Upper lobe of left lung (tissue), 6 donors: ENCODE measurements at places on chromosomes 6 and 20. TPM values are rescaled to one million over a fixed set of nuclear protein-coding genes. Genes with fewer than 3 reads are reported as not detected.

The TAB2 gene
- total RNA-seq, result 46.5 TPM

The DEFB129 gene
- total RNA-seq, result not detected

The DIDO1 gene
- total RNA-seq, result 62.3 TPM

The EEF1A2 gene
- not detected for total RNA-seq

The FAM184A gene
- 75.4 TPM for total RNA-seq

DNA sequence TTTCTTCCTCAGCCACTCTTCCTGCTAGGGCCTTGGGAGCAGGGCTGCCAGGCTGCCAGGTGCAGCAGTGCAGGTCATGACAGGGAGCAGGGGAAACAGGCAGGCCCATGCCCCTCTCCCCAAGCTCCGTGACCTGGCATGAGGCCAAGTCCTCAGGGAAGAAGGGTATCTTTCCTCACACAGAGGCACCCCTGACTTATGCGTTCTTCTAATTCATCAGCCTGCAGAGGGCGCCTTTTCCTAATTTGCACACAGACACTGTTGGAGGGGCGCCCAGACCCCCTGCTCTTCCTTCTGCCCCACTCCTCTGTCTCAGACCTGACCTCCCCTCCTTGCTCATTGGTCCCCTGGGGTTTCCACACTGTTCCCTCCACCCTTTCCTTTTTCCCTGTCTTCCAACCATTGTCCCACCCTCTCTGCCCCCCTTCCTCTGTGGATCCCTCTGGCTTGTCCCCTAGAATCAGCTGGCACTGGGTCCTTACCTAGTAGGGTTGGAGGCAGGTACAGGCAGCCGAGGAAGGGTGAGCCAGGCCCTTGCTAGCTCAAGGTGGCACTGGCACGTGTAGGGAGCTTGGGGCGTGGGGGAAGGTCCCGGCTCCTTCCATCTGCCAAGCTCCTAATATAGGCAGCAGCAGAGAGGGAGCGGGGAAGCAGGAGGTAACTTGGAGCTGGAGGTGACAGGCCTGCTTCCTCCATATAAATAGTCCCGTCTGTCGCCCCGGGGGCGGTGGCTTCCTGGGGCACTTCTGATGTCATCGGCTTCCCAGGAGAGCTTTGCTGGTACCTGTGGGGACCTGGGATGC, 154.9 kb upstream of the MLN start:
- no peak for DNase-seq
- H3K4me1 ChIP-seq, result no peaks in the 10 kb centered on the region
- no peaks in the 10 kb centered on the region for H3K27me3 ChIP-seq
- H3K36me3 ChIP-seq, result no peaks in the 10 kb centered on the region

GRCh38 chr20:35698298-35699126, 640 bp downstream of the NFS1 start:
- peak overlapping the region; percentile 86 for H3K27ac ChIP-seq
- peak; percentile 26 for DNase-seq
- H3K27me3 ChIP-seq, result no peaks in the 10 kb centered on the region
- H3K36me3 ChIP-seq, result peaks cover 15% of the 10 kb centered on the region
- H3K4me3 ChIP-seq, result peak overlapping the region; percentile 61

GRCh38 chr6:127966616-127967015, 65.8 kb upstream of the THEMIS start:
- H3K27me3 ChIP-seq, result no peaks in the 10 kb centered on the region
- H3K4me1 ChIP-seq, result no peaks in the 10 kb centered on the region
- H3K4me3 ChIP-seq, result no peak overlapping the region
- no peak for DNase-seq
- no peak overlapping the region for H3K27ac ChIP-seq

- no peak for DNase-seq
- H3K27ac ChIP-seq, result no peak overlapping the region
These were observed 51.2 kb downstream of the VAPB start for GRCh38 chr20:58440021-58440767.

DNA sequence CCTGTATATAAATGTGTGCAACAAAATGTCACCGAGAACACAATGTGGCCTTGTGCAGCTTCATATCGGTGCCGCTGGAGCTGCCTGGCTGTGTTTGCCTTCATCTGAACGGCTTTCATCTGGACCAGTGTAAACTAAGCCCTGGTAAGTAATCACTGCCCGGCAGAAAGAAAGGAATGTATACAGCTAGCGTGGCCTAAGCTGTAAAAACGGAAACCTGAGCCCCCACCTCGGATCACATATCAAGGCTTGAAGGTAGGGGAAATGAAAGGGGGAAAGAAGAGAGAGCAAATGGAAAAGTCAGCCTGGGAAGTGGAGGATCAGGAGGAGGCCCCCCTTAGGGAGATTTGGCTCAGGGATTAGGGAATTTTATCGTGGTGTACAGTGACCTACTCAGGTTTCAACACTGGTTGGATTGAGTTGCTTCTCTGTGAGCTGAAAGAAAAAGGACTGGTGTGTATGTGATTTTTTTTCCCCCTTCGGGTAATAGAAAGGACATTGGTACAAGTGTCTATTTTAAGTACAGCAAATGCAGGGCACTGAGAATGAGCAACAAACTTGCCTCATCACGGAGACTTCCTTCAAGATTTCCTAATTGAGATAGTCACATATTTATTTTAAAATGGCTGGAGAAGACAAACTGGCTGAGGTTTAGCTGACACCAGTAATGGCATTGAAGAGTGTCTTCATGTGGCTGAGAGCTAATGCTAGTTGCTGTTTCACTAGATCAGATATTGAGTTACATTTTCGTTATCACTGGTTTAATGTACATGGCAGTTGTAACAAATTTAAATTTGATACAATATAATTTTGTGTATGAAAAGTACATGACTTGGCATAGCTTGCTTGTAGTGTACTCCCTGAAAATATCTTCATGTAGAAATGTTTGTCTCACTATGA, 3.5 kb downstream of the SOBP start:
- no peak overlapping the region for H3K4me3 ChIP-seq
- peaks cover 80% of the 10 kb centered on the region for H3K4me1 ChIP-seq
- no peak overlapping the region for H3K27ac ChIP-seq
- no peaks in the 10 kb centered on the region for H3K36me3 ChIP-seq
- H3K27me3 ChIP-seq, result no peaks in the 10 kb centered on the region
- no peak for DNase-seq

DNA sequence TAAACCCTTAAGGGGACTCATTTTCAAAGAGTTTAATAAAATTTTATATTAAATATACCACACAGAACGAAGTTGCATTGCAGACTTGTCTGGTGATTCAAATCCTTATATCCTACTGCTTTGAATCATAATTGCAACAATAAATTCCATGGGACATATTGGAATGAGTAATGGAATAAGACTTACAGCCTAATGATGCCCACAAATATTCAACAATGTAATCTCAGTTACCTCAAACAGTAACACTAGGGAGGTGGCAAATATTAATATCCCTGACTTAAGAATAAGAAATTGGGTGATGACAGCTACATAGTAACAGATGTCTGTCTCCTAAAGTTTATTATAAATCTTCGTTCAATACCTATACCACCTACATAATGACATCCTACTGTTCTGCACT, 52.6 kb downstream of the BMP5 start:
- H3K27ac ChIP-seq, result no peak overlapping the region
- H3K4me1 ChIP-seq, result no peaks in the 10 kb centered on the region
- no peaks in the 10 kb centered on the region for H3K36me3 ChIP-seq
- H3K4me3 ChIP-seq, result no peak overlapping the region
- DNase-seq, result no peak
- no peaks in the 10 kb centered on the region for H3K27me3 ChIP-seq

GRCh38 chr20:47350181-47350550, 6.3 kb downstream of the ZMYND8 start:
- no peak for DNase-seq
- H3K27ac ChIP-seq, result peak overlapping the region; percentile 100
- H3K4me3 ChIP-seq, result no peak overlapping the region
- no peaks in the 10 kb centered on the region for H3K27me3 ChIP-seq
- peaks cover 76% of the 10 kb centered on the region for H3K4me1 ChIP-seq
- peaks cover 5% of the 10 kb centered on the region for H3K36me3 ChIP-seq

DNA sequence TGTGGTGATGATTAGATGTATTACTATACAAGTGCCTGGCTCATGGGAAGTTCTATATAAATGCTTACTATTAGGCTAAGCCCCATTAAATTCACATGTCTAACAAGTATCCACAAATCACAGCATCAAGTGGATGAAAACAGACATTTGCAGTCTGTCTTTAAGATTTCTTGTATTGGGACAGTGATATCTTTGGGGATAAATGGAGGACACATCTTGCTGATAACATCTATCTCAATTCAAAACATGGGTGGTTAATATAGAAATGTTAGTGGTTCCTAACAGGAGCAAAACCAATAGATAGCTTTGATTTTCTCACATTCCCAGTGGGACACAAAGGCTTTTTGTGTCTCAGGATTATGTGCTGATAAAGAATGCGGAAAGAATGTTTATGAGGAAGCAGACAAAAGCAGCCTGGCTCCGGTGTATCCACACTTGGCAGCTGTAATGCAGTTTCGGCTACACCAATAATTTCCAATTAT, 29.3 kb downstream of the PTPRK start:
- no peak for DNase-seq
- H3K36me3 ChIP-seq, result no peaks in the 10 kb centered on the region
- H3K4me3 ChIP-seq, result peak overlapping the region; percentile 37
- H3K27me3 ChIP-seq, result no peaks in the 10 kb centered on the region

- no peaks in the 10 kb centered on the region for H3K27me3 ChIP-seq
- H3K4me3 ChIP-seq, result no peak overlapping the region
- peaks cover 26% of the 10 kb centered on the region for H3K36me3 ChIP-seq
- DNase-seq, result no peak
These were observed 45.3 kb downstream of the IGF2R start for GRCh38 chr6:160013987-160014868.

DNA sequence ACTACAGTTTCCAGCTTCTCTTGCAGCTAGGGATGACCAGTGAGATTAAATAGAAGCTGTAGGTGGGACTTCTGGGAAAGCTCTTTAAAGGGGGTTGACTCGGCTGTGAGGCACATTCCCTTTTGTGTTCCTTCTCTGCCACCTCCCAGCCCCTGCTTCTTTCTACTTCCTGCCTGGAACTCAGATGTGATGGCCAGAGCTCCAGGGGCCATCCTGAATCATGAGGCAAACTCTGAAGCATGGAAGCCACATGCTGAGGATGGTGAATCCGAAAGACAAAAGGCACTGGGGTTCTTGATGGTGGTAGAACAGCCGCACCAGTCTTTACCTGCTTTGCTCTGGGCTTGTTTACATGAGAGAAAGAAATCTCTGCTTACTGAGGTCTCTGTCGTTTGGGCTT, 9.1 kb downstream of the CEBPB start:
- no peak overlapping the region for H3K27ac ChIP-seq
- DNase-seq, result no peak
- no peak overlapping the region for H3K4me3 ChIP-seq
- H3K27me3 ChIP-seq, result no peaks in the 10 kb centered on the region
- H3K36me3 ChIP-seq, result peaks cover 21% of the 10 kb centered on the region
- H3K4me1 ChIP-seq, result peaks cover 12% of the 10 kb centered on the region

- H3K4me1 ChIP-seq, result peaks cover 10% of the 10 kb centered on the region
- H3K27ac ChIP-seq, result peak overlapping the region; percentile 68
- H3K4me3 ChIP-seq, result no peak overlapping the region
- H3K27me3 ChIP-seq, result no peaks in the 10 kb centered on the region
- H3K36me3 ChIP-seq, result no peaks in the 10 kb centered on the region
These were observed 5.5 kb upstream of the PRELID3B start for GRCh38 chr20:59047938-59048680.

GRCh38 chr6:112522587-112522986, 175.5 kb downstream of the RFPL4B start:
- DNase-seq, result no peak
- no peaks in the 10 kb centered on the region for H3K4me1 ChIP-seq
- no peak overlapping the region for H3K4me3 ChIP-seq
- no peak overlapping the region for H3K27ac ChIP-seq
- no peaks in the 10 kb centered on the region for H3K36me3 ChIP-seq

DNA sequence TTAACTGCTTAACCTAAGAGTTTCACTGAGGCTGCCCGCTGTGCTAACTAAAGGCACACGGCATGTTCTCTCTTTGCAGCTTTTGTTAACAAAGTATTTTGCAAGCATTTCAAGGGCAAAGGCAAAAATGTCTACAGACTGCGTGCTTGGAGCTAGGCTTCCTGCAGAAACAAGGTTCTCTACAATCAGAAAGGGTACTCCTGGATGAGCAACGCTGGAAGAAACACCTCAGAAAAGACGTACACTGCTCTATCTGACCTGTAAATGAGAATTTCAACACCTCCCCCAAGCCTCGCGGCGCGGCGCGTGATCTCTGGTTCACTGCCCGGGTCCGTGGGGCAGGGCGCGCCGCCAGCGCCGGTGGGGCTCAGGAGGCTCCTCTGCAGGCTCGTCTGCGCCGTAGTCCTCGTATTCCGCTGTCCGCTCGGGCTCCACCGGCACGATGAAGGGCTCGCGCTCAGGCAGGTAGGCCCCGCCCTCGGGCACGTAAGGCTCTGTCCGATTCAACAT, 120.9 kb downstream of the COL12A1 start:
- no peaks in the 10 kb centered on the region for H3K36me3 ChIP-seq
- no peaks in the 10 kb centered on the region for H3K4me1 ChIP-seq
- peak; percentile 37 for DNase-seq
- H3K4me3 ChIP-seq, result peak overlapping the region; percentile 38
- H3K27ac ChIP-seq, result no peak overlapping the region

GRCh38 chr6:79180052-79180451, 54.4 kb downstream of the HMGN3 start:
- H3K36me3 ChIP-seq, result no peaks in the 10 kb centered on the region
- no peak for DNase-seq
- H3K27me3 ChIP-seq, result no peaks in the 10 kb centered on the region
- no peak overlapping the region for H3K27ac ChIP-seq

- H3K27me3 ChIP-seq, result no peaks in the 10 kb centered on the region
- peaks cover 40% of the 10 kb centered on the region for H3K4me1 ChIP-seq
- peak overlapping the region; percentile 94 for H3K27ac ChIP-seq
- peak overlapping the region; percentile 85 for H3K4me3 ChIP-seq
- peaks cover 66% of the 10 kb centered on the region for H3K36me3 ChIP-seq
These were observed 551 bp upstream of the ATP5F1E start for GRCh38 chr20:59032713-59033059.

GRCh38 chr6:131950767-131951575, at the start of gene CCN2:
Gene CCN2 (minus strand): TSS chr6:131951372. CDS start chr6:131951172, 200 bp downstream.
- H3K27ac ChIP-seq, result peak within 1 kb of the TSS; percentile 92
- peaks cover 3% of the 10 kb centered on the region for H3K36me3 ChIP-seq
- peaks cover 29% of the 10 kb centered on the region for H3K4me1 ChIP-seq
- DNase-seq, result peak; percentile 62
- peak within 1 kb of the TSS; percentile 72 for H3K4me3 ChIP-seq

- no peak overlapping the region for H3K27ac ChIP-seq
- no peak for DNase-seq
- H3K4me1 ChIP-seq, result no peaks in the 10 kb centered on the region
- H3K36me3 ChIP-seq, result no peaks in the 10 kb centered on the region
These were observed 98.6 kb downstream of the KCNQ5 start for GRCh38 chr6:72720464-72720863.

DNA sequence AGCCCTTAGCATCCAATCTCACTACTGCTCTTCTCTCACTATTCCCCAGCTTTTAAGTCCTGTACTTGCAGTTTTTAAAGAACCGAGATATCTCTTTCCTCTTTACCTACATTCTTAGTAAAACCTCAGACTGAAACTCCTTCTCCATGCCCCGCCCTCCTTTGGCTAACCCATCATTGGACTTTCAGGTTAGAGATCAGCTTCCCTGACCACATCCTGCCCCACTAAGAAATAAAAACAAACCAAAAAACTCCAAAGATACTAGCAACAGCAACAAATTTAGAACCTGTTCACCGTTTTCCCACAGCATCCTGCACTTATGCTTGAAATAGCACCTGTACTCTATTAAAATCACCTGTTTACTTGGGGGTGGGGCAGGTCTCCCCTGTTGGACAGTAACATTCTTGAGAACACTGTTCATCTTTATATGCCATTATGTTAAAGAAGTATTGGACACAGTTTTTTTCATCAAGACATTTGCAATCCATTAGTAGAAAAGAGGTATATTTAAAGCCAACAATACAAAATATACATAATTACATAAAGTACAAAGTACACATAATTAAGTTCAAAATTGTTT, 16.3 kb upstream of the SMAP1 start:
- DNase-seq, result no peak
- H3K27ac ChIP-seq, result no peak overlapping the region
- no peaks in the 10 kb centered on the region for H3K4me1 ChIP-seq
- H3K36me3 ChIP-seq, result no peaks in the 10 kb centered on the region
